DMS 273 treated with DMSO at 0.1 percent for 48 hours (cell line): ENCODE measurements at places on chromosomes 5 and 9.
A peak's percentile ranks its signal among the peaks of the same experiment; 100 is the strongest.

DNA sequence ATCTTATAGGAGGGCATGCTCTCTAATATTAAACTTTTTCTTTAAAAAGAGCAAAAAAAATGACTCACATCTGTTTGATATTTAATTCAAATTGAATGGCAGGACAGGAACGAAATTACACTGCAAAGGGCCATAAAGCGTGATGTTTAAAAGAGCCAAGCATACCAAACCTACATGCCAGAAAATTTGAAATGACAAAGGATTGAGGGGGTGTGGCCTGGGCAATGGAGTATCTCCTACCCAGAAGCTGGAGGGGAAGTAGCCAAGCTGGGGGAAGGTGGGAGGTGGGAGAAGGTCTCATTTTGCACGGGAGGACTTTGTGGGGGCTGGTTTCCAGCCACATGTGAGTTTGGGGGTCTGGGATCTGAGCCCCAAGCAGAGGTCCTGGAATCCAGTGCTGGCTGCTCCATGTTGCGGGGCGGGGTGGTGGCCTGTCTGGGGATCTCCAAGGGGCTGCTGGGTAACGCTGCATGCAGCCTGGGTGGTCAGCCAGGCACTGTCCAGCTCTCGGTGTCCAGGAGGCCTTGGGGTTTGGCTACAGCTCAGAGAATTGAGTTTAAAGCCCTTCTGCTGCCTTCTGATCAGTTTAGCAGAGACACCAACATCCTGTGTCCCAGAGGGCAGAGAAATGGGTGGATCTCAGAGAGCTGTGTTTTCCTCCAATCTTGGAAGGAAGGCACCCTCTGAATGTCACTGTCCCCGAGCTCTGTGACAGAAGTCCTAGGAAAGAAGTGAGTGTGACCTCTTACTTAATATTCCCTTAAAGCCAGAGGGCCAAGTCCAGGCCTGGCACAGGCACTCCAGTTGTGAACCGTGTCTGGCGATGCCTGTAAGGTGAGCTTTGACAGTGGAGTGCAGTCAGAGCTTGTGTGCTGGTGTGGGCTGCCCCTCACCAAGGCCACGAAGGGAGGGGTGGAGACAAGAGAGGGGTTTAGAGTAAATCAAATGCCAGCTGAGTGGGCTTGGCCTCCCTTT lies 7.6 kb downstream of the DCANP1 start:
- DNase-seq = no peak

DNA sequence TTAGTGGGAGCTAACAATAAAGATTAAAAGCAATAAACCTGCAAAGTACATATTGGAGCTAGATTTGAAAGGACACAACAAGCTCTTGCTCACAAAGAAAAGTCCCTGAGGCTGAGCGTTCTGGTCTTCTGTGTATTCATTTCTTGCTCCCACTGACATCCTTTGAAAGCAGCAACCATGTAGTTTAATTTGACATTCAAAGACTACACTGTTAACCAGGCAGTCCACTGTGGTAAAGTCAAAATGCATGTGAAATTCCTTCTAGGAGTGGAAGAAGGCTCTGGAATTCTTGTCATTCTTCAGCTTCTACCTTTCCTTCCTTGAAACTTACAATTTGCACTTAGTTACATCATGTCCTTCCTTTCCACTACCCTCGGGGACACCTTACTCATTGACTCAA lies 480.7 kb downstream of the CSNK1G3 start:
- no peak for DNase-seq

GRCh38 chr9:108095496-108095895 lies 605.9 kb upstream of the KLF4 start:
- no peak for DNase-seq

DNA sequence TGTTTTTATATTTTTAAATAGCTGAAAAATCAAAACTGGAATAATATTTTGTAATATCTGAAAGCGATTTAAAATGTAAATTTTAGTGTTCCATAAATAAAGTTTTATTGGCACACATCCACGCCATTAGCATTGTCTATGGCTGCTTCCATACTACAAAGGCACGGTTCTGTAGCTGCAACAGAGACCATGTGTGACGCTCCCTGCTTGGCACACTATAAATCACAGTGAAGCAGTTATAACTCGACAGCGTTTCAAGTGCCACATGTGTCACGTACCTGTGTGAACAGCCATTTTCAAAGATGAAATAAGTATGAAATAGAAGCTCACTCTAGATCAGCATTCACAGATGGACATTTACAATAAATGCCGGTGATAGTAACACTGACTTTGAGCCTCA lies 810.1 kb upstream of the WWC1 start:
- DNase-seq = no peak

DNA sequence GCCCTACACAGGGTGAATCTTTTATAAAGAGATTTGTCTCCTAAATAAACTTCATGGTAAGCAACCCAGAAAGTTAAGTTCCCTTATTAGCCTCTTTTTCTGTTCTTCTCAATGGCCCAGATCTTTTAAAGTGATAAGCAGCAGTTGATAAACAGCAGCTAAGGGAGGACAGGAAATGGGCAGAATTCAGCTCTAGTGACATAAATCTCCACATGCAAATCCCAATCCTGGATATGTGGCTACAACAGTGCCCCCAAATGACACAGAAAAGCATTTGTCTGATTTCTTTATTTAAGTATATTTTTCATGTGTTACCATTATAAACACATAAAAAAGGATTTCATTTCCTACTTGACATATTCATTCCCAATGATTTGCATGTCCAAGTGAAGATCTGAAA lies 199.0 kb downstream of the DTWD2 start:
- no peak for DNase-seq

DNA sequence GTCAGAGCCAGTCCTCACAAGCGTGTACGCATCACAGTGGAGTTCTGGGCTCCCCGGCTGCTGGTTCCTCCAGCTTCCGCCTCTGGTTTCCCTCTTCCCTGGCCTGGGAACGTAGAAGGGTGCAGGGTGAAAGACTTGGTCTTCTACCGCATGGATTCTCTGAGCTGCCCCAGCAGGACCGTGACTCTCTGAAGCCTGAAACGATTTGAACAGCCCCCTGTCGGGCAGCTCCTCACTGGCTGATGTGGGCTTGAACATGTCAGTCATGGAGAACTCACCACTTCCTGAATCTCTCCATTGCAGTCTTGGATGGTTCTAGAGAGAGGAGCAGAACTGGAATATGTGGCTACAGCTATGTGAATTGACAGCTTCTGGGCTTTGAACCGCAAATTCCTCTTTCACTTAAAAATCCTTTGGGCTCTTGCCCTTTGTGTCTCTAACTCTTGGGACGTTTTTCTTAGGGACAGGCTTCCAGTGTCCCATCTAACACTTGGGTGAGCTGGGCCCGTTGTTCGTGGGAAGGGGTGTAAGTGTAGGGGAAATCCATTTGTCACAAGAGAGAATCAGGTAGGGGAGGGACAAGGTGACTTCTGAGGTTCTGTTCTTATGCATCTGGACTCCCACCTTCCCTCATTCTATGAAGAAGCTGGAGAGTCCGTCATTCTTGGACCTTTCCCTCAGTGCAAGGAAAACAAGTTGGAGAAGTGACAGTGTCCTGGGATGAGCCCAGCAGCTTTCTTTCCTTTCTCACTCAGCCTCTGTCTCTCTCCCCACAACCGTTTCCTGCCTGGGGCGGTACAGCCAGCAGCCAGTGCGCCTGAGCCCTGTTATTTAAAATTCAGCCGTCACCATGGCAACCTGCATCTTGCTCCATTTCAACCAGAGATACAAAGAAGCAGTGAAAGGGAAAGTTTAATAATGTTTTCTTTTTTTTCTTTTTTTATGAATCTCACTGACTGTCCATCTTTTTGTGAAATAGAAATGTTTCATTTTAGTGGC lies 84.7 kb downstream of the PTTG1 start:
- DNase-seq = no peak

DNA sequence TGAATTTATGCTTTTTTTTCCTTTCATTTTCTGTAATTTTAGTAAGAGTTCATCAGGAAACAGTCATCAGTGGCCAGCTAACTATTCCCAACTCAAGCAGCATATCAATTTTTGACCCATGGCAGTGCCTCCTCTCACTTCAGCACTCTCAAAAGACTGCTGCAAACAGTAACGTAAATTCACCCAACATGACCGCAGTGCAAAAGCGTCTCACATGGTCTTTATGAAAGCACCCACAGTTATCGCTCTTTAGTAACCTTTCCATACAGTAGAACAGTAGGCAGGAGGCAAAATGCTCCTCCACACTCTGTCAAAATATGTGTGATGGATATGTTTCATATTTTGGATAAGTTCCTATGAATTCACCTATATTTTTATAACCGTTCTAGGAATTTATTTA lies 48.6 kb downstream of the PARP8 start:
- no peak for DNase-seq

- DNase-seq = no peak
Measured at GRCh38 chr9:93093877-93094657, 1.9 kb upstream of the CARD19 start.

- peak; percentile 76 for DNase-seq
Measured at GRCh38 chr5:127369796-127370195, 79.2 kb downstream of the MEGF10 start.
